Hematopoietic multipotent progenitor cell treated with erythropoietin and hydrocortisone succinate and interleukin-3 and kit ligand, for 4 days (in vitro differentiated cells): ENCODE measurements at places on chromosomes 6 and 20.

- DNase-seq = no peak
These were observed 38.1 kb downstream of the GSTA2 start for GRCh38 chr6:52725143-52725534.

GRCh38 chr6:125009578-125009977 lies 47.3 kb downstream of the RNF217 start:
- DNase-seq = no peak

DNA sequence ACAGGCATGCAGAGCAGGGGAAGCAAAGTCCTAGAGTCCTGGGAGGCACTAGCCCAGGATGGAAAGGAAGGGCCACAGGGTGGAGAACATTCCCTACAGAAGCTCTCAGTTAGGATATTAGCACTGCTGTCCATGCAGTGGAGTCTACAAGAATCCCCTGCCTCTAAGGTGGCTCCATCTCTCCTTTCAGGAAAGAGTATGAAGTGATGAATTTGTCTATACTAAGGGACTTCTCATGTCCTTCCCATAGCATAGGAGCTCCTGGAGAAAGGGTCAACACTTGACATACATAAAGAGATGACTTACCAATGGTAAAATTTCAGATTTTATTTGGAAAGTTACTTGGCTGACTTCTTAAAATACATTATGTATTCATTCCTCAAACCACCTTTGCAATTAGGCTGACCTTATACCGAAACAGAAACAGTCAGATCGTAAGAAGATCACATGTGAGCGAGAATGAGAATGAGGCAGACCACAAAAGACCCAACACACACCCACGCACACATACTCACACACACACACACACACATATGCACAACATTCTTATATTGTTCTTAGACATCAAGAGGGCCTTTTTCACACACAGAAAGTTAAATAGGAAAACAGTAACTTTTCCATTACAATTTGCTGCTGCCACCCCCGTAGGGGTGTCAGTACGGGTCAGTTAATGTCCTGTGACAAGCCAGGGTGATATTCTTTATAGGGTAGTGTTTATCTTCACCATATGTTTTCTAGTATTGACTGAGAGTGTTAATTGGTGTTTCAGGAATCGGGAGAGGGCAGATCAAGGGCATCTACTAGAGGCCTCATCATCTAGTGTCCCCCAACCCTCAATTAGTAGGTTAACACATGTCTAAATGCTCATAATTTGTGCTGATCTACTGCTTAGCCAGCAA lies 159.4 kb downstream of the FAXC start:
- no peak for DNase-seq

DNA sequence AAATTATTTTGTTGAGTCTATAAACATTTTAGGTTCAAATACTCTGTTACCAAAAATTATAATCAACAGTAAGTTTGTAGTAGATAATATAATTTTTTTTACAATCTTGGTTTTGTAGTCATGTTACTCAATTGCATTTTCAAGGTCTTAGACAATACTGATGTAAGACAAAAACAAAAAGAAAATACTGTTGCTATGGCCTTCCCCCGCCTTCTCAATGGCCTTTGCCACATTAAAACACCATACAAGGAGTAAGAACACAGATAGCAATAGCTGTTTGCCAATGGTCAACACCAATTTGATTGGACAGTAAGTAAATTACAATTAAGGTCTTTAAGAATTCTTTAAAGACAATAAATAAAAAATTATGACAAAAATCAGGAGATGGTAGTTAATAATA lies 450.2 kb downstream of the CDC5L start:
- DNase-seq = no peak

DNA sequence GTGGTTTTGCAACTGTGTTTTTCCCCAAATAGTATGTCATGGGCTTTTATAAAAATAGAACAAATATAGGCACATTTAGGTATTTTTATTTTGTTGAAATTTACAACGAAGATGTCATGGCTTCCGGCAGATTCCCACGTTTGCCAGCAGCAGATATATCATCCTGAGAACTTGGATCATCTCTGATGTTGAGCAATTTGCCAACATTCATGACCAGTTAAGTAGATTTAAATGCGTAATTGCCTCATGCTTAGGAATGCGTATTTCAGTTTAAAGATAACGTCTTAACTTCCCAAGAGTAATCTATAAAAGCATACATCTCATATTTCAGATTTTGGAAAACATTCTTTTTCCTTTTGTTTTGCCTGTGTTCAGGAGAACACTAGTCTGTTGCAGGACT lies 457.8 kb downstream of the QKI start:
- no peak for DNase-seq

DNA sequence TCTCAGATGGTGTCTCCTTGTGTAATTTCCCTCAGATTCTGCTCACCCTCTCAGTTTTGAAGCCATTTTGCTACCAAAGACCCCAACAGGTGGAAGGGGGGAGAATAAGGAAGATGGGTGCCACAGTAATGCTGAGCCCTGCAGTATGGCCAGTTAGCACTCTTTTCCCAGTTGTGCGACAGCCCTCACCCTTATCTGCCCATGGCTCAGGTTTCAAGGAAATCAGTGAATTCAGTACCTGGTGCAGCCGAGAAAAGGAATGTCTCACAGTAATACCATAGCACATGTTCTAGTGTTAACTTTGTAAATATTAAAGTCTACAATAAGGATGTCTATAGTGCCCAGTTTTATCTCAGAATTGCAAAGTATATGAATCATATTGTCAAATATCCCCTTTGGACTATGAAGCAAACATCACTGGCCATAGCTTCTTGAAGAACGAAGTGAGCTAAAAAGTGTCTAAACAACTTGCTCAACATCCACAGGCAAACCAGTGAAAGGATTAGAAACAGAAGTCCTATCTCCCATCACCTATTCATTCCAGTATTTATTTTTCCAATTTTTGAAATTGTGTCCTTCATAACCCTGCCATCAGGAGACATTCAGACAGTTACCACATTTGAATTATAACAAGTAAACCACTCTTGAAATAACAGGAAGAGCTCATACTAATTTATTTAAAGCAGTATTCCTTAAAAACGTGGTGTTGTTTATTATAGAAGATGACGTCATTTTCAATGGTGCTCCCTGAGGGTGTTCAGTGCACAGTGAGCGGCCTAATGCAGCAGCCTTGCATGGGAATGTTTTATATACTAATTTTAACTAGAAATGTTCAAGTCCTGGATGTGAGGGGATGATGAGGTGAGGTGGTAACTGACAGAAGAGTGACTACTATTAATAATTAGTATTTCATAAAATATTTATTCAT lies 366.2 kb downstream of the TFAP2A start:
- DNase-seq = no peak

GRCh38 chr20:46797206-46797605 lies 87.8 kb downstream of the SLC2A10 start:
- no peak for DNase-seq

DNA sequence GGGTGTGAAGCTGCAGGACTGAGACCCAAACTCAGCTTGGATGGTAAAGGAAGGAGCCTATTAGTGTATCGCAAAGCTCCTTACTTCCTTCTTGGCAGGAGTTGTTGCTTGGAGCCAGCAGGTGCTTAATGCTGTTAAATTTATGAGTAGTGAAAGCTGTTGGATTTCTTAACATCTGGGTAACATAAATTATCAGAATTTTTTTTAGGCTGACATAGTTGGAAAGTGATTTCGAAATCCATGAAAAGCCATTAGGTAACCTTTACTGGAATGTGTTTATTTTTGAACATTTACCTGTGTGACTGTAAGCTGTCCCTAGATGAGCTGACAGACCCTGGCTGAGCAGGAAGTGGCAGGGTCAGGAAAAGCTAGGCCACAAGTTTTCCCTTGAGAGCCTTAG lies 470.4 kb upstream of the SLC35B3 start:
- DNase-seq = peak; percentile 4

DNA sequence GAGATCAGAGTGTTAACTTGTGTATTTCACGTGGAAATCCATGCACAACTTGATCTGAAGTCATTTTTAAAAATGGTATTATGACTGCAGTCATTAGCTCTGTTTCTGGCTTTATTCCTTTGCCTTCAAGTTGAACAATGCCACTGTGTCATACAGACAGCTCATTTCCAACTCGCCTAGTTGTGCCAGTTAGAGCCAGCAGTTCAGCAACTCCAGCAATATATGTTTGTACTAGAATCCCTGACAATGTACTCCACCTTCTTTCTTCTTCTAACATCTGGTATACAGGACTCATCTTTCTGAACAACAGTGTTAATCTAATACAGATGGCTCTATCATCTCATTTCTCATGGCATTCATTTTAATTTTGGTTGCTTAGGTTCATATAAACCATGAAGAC lies 418.3 kb upstream of the POU3F2 start:
- no peak for DNase-seq

DNA sequence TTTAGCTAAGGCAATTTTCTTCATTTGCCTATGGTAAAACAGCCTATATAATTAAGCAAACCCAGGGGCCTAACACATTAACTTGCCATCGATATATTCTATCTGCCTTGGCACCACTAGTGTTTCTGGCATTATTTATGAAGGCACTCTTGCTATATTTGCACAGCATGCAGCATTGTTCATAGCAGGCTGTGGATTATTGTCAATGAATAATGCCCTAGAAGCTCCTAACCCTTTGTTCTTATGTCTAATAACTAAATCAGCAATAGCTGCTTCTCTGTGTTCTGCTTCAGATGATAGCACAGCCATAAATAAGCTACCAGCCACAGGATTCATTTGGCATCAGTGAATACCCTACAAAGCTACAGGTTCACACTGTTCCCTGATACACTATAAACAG lies 254.8 kb upstream of the STXBP5 start:
- no peak for DNase-seq

GRCh38 chr6:43770372-43771209 lies 580 bp downstream of the VEGFA start:
- DNase-seq = peak; percentile 75

DNA sequence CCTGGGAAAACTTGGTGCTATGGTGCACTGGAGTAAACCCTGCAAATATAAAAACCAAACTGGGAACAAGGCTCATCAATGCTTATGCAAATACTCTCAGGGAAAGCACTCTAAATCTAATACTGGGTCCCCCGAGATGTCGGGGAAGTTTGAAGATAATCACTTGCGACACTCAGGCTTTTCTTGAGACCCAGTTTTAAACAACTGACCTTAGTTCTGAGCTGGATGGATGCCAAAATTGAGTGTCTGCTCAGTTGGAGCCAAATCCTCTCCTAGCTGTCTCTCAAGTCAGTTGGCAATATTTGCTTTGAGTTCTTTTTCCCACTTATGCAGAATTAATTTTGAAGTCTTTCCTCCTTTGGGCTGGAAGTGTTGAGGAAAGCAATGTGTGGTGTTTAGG lies 75.5 kb upstream of the CD2AP start:
- no peak for DNase-seq

GRCh38 chr6:3382326-3383279 lies 74.2 kb downstream of the SLC22A23 start:
- DNase-seq = no peak

DNA sequence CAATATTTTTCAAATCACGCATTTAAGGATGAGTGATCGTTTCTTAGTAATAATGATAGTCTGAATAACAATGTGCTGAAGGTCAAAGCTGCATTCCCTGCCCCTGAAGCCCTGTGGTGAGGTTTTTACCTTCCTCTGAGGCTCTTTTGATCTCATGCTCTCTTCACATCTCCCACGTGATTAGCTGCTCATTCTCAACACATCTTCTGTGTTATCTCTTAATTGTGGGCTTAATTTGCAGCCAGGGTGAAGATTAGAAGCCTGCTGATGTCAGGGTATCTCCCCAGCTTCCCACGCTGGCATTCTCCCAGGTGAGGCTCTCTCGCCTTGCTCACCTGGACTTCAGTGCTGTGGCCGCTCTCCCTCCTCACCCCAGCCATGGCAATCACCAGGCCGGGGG lies 109.7 kb upstream of the FOXQ1 start:
- no peak for DNase-seq

DNA sequence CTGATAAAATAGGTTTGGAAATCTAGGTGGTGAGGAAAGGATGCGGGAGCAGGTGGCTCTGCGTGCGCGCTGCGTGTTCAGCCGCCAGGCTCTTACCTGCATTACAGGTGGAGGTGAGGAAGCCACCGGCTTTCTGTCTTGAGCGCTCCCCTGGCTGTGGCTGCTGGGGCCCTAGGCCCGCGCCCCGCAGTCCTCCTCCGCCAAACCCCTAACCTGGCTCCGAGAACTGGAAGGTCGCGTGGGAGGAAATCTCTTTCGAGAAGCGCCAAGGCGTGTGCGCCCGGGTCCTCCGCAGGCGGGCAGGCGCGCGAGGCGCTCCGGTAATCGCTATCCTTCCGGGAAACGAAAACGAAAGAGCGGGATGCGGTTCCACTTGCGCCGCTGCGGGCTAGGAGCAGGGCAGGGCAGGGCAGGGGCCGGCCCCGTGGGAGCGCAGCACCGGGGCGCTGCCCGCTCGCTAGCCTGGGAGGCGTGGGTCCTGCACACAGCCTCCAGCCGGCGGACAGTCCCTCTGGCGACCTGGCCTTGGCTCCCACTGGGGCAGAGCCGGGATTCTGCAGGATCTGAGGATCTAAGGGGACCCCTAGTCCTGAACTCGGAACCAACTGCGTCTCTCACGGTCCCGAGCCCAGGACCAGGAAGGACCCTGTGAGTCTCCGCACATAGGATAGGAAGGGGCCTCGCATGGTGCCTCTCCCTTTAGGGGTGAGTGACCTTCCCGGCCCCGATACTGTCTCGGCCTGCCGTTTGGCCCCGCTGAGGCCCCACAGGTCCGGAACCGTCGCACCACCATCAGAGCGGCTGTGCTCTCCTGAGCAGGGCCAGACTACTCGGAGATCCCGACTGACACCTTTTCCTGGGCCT lies at the start of gene ETV7:
Gene ETV7 (minus strand): TSS at position 230 of the 864 bp plus-strand sequence. CDS start 128 bp downstream, at position 102.
- peak; percentile 54 for DNase-seq

DNA sequence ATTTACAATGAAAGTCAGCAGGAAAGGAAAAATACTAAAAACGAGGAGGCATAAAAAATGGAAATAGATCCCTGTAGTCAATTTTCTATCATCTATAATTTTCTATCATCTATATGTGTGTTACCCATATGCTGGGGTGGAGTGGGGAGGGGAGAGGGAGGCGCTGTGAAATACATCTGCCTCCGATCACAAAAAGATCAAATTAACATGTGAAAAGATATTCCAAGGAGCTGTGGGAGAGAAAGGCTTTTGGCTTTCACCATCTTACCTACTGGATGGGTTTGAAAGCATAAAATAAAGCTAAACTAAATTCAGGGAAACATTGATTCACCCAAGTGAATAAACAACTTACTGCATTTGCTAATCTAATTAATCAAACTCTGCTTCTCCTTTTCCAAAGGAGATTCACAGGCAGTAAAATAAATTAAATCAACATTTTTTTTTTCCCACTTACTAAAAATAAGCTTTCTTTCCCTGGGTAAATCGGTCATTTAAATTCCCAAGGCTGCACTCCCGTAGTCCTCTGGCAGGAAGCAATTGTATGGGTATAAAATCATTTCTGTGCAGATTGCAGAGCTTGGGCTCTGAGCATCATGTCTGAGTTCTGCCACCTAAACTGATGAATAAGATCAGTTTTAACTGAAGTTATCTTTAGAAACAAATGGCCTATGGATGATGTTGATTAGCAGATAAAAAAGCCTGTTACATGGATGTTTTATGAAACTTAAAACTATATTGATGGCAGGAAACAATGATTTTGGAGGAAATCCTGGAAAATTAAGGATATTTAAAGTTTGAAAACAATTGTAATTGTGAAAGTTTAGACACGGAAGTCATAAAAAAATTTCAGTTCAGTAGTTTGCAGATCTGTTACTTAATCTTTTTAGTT lies 147.9 kb downstream of the SOX4 start:
- DNase-seq = no peak
